Iris pigment epithelial cell (primary cell): ENCODE measurements at places on chromosomes 1 and 21.

DNA sequence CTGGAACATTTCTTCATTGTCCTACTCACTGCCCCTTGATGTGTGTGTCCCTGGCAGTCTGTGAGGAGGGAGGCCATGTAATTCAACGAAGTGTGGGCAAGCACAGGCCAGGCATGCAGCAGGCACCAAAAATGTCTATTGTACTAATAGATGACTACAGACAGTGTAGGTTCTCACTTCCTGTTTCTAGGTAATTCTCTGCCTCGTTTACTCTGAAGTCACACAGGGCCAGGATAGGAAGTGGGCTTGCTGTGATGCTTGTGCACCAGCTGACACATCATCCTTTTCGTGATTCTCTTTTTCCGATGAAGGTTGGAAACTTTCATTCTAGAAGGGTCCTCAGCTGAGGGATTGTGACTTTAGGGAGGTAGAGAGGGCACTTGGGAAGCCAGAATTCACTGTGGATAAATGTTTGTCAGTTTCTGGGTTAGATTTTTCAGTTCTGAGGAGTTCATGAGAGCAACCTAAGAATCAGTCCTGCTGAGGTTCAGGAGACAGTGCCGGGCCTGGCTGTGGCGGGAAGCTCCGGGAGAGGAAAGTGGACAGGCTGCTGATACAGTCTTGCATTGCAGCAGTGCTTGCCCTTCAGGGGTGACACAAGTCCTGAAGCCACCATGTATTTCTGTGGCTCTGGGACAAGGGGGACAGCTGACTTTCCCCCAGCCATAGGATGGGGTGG lies 4.3 kb upstream of the CSF1 start:
- DNase-seq, result no peak

DNA sequence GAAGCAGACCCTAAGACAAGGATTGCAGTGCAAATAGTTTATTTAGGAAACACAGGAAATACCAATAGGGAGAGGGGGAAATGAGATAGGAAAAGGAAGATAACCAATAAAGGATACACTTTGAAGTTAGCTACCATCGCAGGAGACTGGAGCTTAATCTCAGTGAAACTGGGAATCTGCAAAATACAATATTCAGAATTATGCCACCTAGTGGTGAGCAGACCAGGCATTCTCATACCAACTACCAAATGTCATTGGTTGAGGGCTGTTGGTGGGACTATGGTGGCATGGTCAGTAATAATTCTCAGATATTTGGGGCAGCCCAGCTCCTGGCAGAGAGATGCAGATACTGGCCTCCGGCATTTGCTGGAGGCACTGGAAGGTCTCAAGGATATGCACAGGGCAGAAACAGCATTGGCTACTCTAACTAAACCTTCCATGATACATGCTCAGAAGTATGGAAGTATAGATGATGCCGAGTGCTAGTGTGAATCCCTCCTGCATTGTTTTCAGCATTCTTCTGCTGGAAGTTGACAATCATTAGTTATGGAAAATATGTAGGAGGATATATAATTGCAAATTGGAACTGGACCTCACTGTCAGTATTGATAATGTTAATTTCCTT lies 11.8 kb upstream of the ZFP69B start:
- DNase-seq, result peak; percentile 36

DNA sequence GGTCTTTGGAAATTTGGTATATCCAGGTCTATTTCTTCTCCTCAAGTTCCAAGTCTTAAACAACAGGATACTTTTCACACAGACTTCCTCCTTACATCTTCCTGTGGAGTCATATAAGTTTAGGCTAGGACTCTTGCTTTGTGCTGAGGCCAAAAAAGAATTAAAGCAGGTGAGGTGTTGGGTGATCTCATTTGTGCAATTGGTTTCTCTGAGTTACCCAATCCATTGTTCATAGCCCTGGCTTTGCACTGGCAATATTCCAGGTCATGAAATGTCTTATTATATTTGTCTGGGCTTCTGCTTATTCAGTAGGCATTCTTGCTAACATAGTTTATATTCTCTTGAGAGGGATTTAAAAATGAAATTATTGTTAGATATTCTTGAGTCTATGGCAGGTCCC lies 14.1 kb upstream of the KIAA0040 start:
- no peak for DNase-seq

GRCh38 chr1:172708452-172708851 lies 49.5 kb downstream of the FASLG start:
- DNase-seq, result no peak

DNA sequence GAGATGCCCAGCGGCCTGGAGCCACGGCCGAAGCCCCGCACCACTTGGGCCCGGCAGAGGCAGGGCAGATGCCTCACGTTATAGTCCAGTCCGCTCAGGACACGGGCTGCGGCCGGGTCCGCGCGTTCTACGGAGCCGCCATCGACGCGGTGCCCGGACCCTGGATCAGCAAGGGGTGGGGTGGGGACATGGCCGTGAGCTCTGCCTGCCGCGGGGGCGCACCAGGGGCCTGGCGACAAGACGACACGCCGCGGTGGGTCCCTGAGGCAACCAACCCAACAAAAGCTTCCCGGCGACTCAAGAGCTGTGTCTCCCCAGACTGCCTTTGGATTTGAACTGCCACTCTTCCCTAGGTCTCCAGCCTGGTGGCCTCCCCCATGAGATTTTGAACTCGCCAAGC lies 211.4 kb upstream of the GREM2 start:
- no peak for DNase-seq

DNA sequence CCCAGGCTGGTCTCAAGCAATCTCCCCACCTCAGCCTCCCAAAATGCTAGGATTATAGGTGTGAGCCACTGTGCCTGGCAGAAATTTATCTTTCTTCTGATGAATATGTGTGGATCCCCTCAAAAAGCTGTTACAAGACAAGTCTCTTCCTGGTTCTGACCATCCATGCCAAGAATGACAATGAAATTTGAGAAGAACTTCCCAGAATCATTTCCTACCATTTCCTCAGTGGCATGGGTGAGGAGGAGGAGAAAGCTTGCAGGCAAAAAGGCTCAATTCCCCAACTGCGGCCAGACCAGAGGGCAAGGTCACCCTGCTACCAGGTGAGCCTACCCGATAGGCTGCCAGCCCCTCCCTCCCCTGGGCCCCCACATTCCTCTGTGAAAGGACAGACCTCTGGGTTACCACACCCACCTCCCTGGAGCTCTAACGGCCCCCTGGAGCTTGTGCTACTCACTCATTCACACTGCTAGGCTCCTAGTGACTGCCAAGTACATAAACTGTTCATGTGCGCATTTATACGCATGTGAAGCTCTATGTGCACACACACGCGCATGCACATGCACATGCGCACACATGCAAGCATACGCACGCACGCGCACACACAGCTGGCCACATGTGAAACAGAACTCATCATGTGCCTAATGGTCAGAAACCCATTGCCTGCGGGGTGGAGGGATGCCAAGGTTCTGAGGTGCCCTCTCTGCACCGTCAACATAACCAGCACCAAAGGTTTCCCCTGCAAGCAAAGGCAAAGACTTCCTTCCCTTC lies 17.0 kb downstream of the MRAP start:
- DNase-seq, result peak; percentile 16

- DNase-seq, result no peak
Observed at GRCh38 chr1:203122159-203122558, 5.4 kb upstream of the ADORA1 start.

- DNase-seq, result no peak
Observed at GRCh38 chr1:68197461-68197860, 34.9 kb downstream of the WLS start.

- DNase-seq, result no peak
Observed at GRCh38 chr1:226983992-226984364, 43.9 kb downstream of the COQ8A start.

DNA sequence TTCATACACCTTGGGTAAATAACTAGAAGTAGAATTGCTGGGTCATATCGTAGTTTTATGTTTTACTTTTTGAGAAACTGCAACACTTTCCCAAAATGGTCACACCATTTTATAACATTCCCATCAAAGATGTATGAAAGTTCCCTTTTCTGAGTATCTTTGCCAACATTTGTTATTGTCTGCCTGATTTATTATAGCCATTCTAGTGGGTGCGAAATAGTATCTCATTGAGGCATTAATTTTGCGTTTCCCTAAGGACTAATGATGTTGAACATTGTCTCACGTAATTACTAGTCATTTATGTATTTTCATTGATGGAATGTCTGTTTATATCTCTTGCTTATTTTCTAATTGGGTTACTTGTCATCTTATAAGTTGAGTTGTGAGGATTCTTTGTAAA lies 3.4 kb downstream of the PRKAA2 start:
- DNase-seq, result no peak

- DNase-seq, result peak; percentile 68
Observed at GRCh38 chr1:39896909-39897685, 4.6 kb downstream of the MYCL start.

- no peak for DNase-seq
Observed at GRCh38 chr1:151197863-151198253, 494 bp upstream of the PIP5K1A start.

- DNase-seq, result peak; percentile 34
Observed at GRCh38 chr21:17818186-17819113, 706 bp downstream of the C21orf91 start.

DNA sequence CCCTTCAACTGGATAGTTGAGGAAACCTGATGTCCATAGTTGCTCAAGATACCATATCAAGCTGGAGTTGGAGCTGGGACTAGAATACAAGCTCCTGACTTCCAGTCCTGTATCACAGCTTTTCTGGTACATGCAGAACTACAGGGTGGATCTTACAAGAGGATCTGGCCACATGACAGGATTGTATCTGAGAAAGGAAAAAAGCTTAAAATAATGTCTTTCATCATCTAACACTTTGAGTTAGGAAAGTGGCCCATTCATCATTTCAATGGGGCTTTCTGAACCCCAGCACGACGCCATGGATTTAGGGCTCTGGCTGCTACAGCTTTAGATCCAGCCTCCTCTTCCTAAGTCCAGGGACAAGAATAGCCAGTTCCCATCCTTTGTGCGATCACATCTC lies 46.9 kb downstream of the RASSF5 start:
- no peak for DNase-seq

- DNase-seq, result no peak
Observed at GRCh38 chr1:229392936-229393335, 41.0 kb downstream of the ACTA1 start.

GRCh38 chr1:167708940-167709389 lies 12.8 kb upstream of the MPZL1 start:
- no peak for DNase-seq

DNA sequence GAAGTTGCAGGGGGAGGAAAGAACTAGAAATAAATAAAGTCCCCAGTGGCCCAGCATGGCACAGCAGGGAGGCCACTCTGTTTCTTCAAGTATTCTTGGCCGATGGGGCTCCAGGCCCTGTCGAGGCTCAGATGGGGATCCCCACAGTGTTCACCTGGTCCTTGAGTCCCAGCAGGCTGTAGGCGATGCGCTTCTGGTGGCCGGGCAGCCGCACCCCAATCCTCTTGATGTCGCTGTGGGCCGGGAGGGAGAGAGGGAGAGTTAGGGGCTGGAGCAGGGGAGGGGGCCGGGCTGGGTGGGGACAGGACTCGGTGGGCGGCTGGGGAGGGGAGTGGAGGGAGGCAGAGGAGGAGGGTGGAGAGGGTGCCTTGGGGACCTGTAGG lies 30.8 kb downstream of the EPHA2 start:
- no peak for DNase-seq

- DNase-seq, result peak; percentile 99
Observed at GRCh38 chr1:198776602-198777029, 137.8 kb downstream of the PTPRC start.

DNA sequence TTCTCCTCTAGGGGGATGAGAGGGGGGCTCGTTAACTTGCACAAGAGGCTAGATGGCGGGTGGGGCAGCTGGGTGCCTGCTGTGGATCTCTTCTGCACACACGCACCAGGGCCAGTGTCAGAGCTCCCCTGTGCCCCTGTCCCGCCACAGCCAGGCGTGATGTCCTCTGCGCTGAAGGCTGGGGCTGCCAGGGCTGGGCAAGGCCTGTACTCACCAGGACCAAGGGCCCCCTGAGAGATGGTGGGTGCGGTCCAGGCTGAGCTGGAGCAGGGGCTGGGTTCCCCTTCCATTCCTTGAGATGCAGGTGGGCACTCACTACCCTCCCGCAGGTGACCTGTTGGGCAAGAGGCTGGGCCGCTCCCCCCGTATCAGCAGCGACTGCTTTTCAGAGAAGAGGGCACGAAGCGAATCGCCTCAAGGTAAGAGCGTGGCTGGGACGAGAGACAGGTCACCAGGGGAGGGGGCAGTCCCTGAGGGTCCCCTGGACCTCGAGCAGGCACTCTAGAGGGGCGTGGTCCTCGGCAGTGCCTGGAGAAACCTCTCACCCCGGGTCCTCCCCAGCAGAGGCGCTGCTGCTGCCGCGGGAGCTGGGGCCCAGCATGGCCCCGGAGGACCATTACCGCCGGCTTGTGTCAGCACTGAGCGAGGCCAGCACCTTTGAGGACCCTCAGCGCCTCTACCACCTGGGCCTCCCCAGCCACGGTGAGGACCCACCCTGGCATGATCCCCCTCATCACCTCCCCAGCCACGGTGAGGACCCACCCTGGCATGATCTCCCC lies 15.2 kb downstream of the SAMD11 start:
- DNase-seq, result no peak

- DNase-seq, result no peak
Observed at GRCh38 chr1:18711536-18712251, 81.0 kb downstream of the PAX7 start.

- no peak for DNase-seq
Observed at GRCh38 chr21:24759348-24760075, 847.8 kb downstream of the MRPL39 start.

DNA sequence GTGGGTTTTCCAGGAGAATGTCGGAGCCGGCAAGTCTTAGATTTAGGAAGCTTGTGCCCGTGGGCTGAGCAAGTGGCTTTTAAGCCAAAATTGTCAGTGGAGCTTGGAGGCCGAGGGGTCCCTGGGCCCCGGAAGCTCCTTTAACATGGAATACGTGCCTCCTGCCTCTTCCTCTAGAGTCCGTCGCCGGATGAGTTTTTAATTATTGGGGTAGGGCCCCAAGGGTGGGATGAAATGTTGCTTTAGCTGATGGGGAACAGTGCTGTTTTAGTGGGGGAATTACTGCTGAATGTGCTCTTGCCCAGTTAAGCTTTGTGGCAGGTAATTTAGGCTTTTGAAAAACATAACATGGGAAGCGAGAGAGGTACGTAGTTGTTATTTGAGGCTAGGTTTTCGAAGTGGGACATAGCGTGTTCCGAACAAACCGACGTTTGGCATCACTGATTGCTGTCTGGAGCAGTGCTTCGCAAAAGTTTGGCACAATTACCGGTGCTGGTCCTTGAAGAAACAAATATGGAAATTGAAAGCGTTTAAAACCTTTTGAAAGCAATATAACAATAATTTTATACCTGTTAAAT lies 786 bp downstream of the RPL5 start:
- no peak for DNase-seq

DNA sequence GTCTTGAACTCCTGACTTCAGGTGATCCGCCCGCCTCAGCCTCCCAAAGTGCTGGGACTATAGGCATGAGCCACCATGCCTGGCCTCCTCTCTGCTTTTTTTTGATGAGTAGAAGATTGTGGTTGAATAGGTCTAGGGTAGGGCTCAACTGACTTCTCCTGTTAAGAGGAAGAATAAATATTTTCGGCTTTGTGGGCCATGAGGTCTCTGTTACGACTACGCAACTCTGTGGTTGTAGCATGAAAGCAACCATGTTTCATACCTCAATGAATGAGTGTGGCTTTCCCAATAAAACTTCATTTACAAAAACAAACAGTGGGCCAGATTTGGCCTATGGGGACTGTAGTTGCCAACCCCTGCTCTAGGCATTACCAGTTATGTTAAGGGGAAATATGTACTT lies 67.8 kb downstream of the NID1 start:
- DNase-seq, result no peak
